ENCODE measurements at places on chromosomes 5 and 9.

GRCh38 chr9:93205896-93206575 lies 22.1 kb downstream of the WNK2 start:
- no peak for DNase-seq

- DNase-seq: peak; percentile 70
Observed at GRCh38 chr9:5626727-5627634, 1.9 kb upstream of the RIC1 start.

GRCh38 chr5:119289438-119290044 lies 66.3 kb upstream of the TNFAIP8 start:
- no peak for DNase-seq

- no peak for DNase-seq
Observed at GRCh38 chr5:16757989-16758501, 141.2 kb upstream of the RETREG1 start.

- no peak for DNase-seq
Observed at GRCh38 chr5:76351176-76351575, 51.9 kb upstream of the IQGAP2 start.

DNA sequence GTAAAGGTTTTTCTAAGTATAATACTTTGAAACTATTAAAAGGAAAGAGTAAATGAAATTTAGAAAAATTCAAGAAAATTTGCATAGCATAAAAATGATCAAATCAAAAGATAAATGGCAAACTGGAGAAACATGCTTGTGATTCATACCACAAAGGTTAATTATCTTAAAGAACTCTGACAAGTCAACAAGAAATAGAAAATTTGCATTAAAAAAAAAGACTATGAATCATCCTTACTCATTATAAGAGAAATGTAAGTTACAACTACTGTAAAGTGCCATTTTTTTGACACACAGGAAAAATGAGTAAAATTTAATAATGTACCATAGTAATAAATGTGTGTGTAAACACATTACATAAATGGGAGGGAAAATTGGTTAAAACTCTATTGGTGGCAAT lies 624.4 kb upstream of the C9orf72 start:
- no peak for DNase-seq

GRCh38 chr5:176535664-176536131 lies 1.5 kb downstream of the RNF44 start:
- no peak for DNase-seq

DNA sequence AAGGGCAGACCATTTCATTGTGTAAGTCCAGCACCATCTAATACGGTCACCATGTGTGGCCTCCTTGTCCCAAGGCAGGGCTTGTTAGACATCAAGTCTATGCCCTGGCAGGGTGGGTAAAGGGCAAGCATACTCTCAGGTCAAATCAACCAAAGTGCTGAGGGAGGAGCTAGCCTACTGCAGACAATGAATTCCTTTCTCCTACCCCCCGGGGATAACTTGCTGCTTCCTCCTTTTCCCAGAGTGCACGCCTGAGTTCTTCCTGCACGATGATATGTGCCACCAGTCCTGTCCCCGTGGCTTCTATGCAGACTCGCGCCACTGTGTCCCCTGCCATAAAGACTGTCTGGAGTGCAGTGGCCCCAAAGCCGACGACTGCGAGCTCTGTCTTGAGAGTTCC lies 71.4 kb downstream of the RFK start:
- DNase-seq: peak; percentile 7

DNA sequence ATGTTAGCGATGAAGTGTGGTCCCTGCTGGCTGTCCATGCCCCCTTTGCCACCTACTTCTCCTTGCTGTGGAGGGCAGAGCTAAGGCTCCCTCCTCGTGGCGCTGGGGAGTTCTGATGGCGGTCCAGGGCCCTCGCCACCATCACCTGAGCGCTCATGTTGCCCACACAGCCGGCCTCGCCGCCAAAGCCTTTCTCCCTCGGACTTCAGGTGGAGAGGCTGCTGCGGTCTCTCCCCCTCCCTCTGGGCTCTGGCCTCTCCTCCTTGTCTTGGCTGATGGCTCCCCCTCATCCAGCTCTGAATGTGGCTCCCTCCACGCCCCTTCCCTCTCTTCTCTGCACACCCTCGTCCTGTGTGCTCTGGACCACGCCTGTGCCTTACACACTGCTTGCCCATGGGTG lies 14.5 kb upstream of the LPCAT1 start:
- no peak for DNase-seq

DNA sequence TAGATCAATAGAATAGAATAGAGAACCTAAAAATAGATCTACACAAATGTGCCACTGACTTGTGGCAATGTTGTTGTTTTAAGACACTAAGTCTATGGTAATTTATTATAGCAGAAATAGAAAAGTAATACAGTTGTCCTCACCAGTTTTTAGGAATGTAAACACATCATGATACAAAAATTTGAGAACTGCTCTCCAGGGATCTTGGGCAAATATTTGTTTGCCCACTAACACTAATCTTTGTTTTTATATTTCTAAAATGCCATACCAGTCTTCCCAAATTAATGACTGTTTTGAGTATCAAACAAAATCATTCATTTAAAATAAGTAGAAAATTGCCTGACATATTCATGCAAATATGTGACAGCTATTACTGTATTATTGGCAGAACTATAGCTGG lies 297.6 kb downstream of the BRINP1 start:
- DNase-seq: peak; percentile 30

- DNase-seq: no peak
Observed at GRCh38 chr9:135952664-135953206, 8.4 kb downstream of the UBAC1 start.

DNA sequence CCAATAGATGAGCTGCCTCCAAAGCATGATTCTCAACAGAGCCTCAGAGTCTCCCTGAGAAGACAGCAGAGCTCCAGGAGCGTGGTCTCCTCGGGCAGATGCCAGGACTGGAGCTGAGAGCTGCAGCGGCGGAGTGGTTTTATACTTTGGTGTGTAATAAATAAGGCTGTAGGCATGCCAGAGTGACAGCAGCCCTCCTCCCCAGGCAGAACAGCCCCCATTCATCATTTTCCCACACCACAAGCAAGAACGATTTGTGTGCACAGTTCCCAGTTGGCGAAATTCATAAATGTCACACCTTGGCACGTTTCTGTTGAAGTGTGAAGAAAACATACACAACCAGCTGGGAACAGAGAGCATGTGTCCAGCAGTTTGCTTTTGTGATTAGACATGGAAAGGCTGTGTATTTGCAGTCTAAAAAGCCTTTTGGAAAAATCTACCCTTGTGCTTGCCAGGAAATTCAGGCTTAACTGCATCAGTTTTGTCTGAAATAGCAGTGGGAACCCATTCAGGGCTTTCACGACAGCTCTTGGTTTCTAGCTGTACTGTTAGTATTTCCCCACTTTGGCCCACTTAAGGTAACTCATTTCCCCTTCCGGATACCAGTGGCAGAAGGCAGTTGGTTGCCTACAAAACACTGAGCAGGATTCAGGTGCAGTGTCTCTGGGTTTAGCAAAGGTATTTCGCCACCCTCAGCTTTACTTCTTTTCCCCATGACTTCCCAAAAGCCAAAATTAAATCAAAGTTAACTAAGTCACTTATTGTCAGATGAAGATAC lies at the start of gene C1QTNF3:
C1QTNF3 (minus strand) TSS at position 115 of the 778 bp plus-strand sequence; CDS start at position 27, 88 bp downstream.
- no peak for DNase-seq

DNA sequence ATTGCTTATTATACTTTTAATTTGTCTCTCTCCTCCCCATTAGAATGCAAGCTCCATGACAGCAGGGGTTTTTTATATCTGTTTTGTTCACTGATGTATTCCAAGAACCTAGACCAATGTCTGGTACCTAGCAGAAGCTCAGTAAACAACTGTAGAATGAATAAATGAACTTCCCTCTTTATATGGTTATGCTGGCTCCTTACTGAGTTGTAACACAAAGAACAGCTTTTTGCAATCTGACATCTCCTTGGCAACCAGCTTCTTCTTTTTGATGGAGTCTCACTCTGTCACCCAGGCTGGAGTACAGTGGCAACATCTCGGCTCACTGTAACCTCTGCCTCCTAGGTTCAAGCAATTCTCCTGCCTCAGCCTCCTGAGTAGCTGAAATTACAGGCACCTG lies 13.6 kb downstream of the TRMO start:
- no peak for DNase-seq
